ENCODE measurements at places on chromosomes 5 and 9.

DNA sequence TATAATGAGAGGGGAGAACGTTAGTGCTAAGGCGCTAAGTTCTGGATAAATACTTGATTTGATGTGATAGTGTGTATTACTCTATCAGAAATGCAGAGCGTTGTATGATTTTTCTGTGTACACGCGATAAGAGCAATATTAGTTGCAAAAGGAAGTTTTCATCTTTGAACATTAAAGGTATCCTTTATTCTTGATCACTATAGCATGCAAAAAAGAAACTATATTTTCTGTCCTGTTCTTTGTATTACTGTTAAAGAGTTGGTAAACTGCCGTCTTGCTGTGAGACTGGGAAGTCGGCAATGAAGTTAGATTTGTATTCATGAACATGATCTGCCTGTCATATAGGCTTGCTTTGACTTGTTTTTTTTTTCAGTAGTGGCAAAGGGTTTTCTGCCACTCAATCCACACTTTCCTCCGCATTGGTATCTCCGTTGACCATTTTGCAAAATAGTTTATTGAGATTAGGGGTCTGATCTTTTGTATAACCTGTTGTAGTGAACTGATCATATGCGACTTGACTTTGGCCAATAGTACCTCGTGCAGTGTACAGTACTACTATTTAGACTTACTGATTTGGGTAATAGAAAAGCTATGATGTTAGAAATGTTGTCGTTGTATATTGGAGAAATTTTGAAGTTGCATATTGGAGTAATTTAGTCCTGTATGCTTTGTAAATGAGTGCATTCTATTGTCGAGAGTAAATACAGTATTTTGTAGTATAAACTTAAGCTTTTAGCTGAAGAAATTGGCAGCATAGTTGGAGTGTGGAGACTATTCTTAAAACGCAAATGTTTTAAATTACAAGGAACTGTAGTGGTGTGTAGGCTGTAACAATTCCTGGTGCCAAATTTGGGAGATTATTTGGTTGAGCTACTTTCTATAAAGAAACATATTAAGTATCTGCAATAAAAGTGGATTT, 1.7 kb downstream of the DENND4C start:
- no peak for DNase-seq

DNA sequence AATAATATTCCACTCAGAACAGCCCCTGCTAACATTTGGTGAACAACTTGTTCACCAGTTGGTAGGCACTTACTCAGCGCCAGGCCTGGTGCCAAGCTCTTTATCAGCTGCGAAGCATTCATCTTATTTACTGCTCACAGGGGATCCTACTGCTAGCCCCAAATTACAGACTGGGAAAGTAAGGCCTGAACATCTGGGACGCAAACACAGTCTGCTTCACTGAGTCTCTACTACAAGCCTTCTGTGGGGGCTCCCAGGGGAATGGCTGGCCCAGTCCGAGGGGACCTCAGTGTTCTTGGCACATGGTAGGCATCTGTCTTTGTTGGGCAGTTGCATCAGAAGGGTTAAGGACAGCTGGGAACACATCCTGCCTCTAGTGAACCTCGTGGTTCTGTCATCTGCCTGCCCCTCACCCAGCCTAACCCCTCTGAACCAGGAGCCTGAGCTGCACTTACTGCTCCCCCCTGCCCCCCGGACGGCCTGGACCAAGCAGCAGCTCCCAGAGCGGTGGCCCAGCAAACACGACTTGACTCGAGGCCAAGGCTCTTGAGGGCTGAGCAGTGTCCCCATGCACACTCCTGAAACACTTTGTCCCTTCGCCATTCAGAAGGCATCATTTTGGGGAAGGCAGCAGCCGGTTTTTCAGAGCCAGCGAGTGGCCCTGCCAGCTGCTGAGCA, at the start of gene PHYHD1:
Gene PHYHD1 (plus strand): TSS at position 602 of the 678 bp plus-strand sequence. CDS start 1,342 bp downstream, outside the sequence.
- DNase-seq, result no peak

DNA sequence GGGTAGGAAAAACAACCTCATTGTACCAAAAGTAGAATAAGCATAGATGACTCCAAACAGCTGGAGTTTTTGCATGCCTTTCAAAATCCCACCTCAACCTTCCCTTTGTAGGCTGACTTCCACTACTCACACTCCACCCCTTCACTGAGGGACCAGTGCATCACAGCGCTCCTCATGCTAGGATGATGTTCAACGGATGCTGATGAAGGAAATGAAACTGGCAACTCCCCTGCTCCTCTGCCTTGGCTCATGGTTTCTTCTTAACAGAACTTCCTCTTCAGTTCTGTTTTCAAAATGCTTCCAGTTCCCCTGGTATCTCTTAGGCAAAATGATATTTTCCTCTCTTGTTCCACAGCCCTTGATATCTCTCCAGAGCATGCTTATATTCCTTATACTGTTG, 29.0 kb downstream of the LIFR start:
- no peak for DNase-seq

DNA sequence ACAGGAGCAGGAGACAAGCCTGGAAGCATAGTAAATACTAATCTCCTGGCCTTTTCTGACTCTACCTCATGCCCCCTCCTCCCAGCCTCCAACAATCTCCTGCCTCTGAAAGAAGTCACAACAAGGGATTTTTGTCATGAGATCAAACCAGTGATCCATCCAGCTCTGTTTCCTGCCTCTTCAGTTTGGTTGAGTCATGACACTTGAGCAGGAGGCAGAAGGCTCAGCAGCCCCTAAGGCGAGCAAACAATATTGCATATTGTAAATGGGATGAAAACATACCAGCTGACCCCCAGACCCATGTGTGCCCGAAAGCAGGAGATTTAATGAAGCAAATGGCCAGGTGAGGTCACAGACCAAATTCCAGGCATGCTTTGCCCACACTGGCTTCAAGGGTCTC, 272.8 kb downstream of the GAS1 start:
- DNase-seq, result no peak

- no peak for DNase-seq
Observed at GRCh38 chr5:54332720-54333119, 22.3 kb upstream of the ARL15 start.

Data from stimulated activated CD8-positive, alpha-beta memory T cell treated with anti-CD3 and anti-CD28 coated beads, Interleukin-7, amount 100 ng/mL, for 1 hour (primary cell).